ENCODE measurements at places on chromosomes 5 and 9.

DNA sequence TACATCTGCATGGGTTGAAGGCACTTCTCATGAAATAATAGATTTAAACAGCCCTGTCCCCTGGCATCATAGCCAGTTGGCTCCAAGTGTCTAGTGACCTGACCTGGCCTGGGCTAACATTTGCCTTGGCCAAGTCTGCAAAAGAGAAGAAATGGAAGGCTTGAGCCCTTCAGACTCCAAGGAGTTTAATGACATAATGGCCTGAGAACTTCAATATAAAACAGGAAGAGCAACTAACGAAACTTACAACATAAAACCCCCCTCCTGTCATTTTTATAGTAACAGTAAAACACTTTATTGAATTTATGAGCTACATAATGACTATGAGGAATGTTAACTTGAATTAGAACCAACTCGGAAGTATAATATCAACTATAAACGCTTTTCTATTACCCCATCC lies 218.8 kb upstream of the TBCA start:
- DNase-seq = no peak

DNA sequence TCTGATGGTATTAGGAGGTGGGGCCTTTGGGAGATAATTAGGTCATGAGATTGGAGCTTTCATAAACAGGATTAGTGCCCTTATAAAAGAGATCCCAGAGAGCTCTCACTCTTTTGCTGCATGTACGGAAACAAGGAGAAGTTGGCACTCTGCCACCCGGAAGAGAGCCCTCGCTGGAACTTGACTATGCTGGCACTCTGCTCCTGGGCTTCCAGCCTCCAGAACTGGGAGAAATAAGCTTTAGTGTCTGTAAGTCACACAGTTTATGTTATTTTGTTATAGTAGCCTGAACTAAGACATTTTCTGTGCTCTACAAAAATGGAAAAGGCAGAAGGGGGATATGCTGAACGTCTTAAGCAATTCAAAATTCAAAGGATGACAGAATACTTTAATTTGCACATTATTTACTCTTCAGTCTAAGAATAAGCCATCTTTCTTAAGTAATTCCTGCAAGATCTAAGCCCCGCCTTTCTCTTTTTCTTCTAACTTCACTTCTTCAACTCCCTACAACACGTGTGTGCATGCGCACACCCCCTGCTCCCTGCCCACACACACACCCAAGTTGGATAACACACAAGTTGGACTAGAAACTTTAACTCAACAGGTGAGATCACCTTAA lies 17.3 kb downstream of the NFIB start:
- DNase-seq = no peak

GRCh38 chr5:77635917-77636640 lies 2.4 kb downstream of the OTP start:
- DNase-seq = no peak

DNA sequence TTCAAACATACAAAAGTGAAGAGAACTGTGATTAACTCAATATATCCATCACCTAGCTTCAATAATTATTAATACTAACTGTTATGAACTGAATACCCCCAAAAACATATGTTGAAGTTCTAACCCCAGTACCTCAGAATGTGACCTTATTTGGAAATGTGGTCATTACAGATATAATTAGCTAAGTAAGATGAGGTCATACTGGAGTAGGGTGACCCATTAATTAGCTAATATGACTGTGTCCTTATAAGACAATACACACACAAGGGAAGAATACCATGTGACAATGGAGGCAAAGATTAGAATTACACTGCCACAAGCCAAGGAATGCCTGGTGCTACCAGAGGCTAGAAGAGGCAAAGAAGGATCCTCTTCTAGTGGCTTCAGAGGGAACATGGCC lies 7.8 kb downstream of the RRAGA start:
- no peak for DNase-seq

GRCh38 chr9:20990867-20991266 lies 40.6 kb downstream of the HACD4 start:
- DNase-seq = no peak

GRCh38 chr9:20048985-20049384 lies 260.1 kb upstream of the SLC24A2 start:
- DNase-seq = no peak

DNA sequence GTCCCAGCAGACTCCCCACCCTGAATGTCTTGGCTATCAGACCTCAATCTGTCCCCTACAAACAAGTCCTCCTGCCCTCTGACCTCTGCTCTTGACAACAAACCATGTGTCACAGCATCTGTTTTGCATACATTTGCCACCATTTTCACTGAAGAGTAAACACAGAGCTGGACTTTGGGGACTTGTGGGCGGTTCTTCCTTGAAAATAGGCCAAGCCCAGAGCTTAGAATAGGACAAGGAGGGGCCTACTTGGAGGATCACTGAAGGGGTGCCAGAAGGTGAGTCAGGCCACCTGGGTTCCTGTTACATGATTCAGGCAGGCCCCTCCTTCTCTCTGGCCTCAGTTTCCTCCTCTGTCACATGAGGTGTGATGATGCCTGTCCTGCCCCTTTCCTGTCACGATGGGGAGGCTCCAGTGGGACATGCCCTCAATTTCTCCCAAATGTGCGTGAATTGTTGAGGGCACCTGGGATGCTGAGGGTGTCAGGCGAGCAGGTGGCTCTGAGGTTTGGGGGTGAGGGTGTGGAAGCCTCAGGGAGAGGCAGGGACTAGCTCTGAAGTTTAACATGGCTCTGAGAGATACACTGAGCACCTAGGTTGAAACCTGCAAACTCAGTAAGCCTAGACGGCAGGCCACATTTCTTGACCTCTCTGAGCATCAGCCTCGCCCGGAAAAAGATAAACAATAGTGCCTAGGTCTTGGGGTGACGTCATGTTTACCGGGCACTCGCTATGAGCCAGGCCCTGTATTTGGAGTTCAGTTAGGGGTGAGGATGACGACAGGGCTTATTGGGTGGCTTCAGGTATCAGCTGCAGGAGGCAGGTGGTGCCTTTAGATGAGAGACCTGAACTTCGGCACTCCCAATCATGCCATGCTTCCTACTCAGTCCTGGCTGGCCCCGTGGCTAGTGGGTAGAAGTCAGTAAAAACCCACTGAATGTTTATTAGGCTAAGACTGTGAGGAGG lies 107.6 kb upstream of the PITX1 start:
- no peak for DNase-seq

- DNase-seq = no peak
Observed at GRCh38 chr5:157365732-157366131, 94.3 kb upstream of the NIPAL4 start.

DNA sequence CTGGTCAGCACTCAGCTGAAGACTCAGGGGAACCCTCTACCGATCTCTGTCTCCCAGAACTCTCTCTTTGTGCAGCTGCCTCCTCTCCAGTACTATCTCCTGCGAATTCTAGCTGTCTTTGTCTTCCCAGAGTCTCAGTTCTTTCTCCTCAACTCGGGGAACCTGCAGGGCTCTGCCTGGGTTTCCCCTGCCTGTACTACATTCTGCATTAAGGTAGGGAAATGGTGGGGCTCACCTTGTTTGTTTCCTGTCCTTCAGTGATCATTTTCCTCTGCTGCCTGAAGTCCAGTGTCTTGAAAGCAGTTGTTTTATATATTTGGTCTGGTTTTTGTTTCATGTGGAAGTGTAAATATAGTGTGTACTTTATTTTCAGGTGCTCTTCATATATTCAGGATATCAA lies 43.1 kb upstream of the IGFBPL1 start:
- no peak for DNase-seq

GRCh38 chr9:6764950-6765349 lies 7.2 kb downstream of the KDM4C start:
- DNase-seq = no peak

GRCh38 chr9:72843520-72844439 lies 109.1 kb downstream of the ALDH1A1 start:
- DNase-seq = no peak

- DNase-seq = no peak
Observed at GRCh38 chr9:36064448-36065037, 27.8 kb downstream of the RECK start.

- peak; percentile 90 for DNase-seq
Observed at GRCh38 chr5:159773062-159773924, 143.0 kb upstream of the ADRA1B start.

DNA sequence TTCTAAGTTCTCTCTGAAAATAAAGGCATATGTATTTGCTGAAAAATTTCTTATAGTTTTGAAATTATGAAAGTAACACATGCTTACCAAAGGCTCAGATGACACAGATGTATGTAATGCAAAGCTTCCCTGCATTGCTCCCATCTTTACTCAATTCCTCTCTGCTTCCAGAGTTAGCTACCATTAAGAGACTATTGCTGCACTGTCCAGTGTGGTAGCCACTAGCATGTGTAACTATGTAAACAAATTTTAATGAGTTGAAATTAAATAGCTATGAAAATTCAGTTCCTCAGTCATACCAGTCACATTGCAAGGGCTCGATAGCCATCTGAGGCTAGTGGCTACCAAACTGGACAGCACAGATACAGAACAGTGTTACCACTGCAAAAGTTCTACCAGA lies 17.9 kb downstream of the FRMD3 start:
- DNase-seq = no peak

- no peak for DNase-seq
Observed at GRCh38 chr5:169688106-169688505, 51.0 kb downstream of the DOCK2 start.

DNA sequence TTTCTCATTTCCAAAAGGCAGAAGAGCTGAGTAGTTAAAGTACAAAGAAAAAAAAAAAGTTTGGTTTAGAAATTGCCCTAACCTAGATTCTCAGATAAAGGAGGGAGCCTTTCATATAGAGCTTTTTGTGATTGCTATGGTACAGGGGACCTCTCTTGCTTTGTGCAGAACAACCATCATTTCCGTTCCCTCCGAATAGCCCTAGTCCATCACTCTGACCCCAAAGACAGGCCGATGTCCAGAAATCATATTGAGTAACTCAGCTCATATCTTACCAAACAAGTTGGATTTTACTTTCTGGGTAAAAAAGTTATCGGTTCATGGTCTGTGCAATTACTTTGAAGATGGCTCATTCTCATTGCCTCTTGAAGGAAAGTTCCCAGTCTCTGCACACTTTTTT lies 36.7 kb upstream of the COL15A1 start:
- DNase-seq = no peak

DNA sequence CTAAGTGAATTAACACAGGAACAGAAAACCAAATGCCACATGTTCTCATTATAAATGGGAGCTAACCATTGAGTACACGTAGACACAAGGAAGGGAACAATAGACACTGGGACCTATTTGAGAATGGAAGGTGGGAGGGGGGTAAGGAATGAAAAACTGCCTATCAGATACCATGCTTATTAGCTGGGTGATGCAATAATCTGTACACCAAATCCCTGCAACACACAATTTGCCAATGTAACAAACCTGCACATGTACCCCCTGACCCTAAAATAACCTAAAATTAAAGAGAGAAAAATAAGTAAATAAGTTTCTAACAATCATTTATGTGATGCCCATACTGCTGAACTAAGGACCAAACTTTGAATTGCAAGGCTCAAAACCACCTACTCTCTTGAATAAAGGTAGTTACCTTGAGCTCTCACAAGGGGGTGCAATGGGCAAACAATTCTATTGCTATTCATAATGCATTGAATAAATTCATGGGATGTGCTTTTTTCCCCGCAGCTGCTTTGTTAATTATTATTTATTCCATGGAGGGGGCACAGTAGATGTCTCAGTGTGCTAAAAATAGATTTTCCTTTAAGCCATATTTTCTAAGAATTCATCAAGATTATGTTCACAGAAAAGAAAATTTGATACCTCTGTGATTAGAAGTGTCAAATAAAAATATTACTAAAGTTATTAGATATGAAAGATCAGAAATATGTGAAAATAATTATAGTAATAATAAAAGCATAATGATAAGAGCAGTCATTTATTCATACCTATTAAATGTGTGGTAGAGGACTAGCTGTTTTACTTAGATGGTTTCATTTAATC lies 76.2 kb upstream of the PTPN3 start:
- peak; percentile 18 for DNase-seq

- no peak for DNase-seq
Observed at GRCh38 chr5:2802693-2803365, 51.4 kb upstream of the IRX2 start.

DNA sequence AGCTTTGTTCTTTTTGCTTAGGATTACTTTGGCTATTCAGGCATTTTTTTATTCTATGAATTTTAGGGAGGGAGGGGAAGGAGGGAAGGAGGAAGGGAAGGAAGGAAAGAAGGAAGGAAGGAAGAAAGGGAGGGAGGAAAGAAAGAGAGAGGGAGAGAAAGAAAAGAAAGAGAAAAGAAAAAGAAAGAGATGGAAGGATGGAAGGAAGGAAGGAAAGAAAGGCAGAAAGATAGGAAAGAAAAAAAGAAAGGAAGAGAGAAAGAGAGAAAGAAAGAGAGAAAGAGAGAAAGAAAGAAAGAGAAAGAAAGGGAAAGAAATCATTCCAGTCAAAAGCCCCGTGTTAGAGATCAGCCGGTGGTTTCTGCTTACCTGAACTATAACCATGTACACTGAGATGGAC lies 20.8 kb upstream of the NKD2 start:
- DNase-seq = no peak

DNA sequence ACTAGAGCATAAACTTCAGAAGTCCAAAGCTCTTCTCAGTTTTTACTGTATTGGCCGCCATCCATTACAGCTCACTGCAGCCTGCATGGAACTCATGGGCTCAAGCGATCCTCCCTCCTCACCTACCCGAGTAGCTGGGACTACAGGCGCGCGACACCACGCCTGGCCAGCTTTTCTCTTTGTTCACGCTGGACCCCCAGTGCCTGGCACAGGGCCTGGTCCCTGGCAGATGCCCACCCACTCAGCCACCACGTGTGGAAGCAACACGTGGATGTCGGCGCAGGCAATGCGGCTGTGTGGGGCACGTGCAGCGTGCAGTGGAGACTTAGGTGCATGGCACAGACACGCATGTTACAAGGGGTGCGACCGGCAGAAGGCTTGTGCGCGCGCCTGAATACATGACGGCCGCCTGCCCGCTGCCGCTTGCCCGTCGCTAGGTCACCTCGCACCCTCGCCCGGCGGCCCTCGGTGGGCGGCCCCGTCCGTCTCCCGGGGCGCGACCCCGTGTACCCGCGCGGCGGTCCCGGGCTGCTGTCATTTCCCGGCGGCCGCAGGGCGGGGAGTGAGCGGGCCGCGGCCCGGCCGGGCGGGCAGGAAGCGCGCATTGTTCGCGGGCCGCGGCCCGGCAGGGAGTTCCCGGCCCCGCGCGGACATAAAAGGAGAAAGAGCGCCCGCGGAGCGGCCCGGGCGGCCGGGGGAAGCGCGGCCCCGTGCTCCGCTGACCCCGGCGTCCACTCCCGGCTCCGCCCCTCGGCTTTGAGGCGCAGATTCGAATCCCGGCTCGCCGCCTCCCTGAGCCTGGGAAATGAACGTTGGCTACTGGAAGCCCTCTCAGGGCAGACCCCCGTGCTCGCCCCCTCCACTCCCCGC lies 24.1 kb upstream of the PTGS1 start:
- DNase-seq = peak; percentile 26

GRCh38 chr9:20550326-20550725 lies 72.0 kb downstream of the MLLT3 start:
- no peak for DNase-seq

GRCh38 chr5:33657804-33658440 lies 217.2 kb downstream of the TARS1 start:
- DNase-seq = no peak

GRCh38 chr9:69499959-69500358 lies 172.2 kb downstream of the APBA1 start:
- DNase-seq = no peak

GRCh38 chr5:36239370-36240293 lies 2.1 kb downstream of the NADK2 start:
- no peak for DNase-seq

Data from stimulated activated CD4-positive, alpha-beta T cell treated with anti-CD3 and anti-CD28 coated beads, Interleukin-15, amount 100 ng/mL, for 24 hours (primary cell).